ENCODE measurements at places on chromosomes 11 and 22.

DNA sequence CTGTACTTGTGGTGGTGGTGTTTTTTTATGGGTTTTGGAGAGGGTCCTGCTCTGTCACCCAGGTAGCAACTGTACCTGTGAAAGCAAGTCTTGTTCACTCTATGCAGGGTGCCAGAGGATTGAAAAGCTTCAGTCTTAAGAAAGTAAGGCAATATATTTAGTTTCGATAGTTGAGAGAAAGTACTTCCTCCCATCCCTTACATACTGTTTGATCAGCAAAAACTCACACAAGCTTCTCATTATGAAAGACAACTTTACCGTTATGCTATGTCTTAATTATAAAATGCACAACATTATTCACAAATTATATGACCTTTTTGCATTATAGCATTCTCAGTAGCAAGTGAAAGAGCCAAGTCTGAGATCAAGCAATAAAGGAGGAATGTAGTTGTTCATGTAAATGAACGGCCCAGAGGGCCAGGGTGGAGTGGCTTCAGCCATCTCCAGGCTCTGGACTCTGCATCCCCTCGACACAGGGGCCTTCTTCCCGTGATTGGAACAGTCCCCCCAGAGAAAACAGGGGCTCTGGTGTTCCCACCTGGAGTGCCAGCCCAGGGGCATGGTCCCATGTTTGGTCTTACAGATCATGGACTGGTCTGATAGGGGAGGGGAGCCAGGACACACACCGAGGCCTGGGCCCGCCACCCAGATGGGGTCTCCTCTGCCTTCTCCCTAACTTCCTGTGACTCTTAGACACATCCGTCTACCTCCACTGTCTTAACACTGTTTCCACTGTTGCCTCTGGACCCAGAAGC is 38.7 kb upstream of the CTTN start:
- DNase-seq: no peak

DNA sequence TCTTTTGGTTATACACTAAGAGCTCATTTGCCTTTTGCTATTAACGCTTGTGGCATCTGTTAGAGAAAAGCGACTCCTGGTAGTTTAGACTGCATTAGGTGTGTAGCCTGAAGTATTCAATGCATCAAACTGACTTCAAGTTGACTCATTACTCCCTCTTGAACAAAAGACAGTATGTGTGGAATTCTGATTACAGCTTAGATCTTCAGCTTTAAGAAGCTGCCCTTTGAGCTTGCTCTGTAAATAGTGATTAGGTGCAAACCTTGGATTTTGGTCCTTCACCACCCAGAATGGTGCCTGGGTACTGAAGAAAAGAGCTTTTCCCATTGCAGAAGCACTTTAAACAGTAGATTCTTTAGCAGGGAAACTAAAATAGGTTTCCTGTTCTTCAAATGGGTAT is 62.1 kb downstream of the FAT3 start:
- no peak for DNase-seq

DNA sequence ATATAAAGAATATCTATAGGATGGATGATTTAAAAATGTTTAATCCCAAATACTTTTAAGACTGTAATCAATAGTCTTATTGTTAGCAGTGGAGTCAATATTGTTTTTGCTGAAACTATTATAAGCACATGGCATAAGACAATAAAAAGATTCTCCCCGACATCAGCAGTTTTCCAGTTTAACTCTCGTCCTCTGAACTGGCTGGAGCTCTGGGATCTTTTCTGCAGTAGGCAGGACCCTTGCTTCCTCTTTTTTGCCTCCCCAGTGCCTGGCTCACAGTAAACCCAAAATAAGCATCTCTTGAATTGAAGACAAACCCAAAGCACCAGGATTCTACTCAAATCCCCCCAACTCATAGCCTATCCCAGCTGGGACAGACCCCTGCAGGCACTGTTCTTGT is 32.9 kb downstream of the KCNJ1 start:
- DNase-seq: no peak

DNA sequence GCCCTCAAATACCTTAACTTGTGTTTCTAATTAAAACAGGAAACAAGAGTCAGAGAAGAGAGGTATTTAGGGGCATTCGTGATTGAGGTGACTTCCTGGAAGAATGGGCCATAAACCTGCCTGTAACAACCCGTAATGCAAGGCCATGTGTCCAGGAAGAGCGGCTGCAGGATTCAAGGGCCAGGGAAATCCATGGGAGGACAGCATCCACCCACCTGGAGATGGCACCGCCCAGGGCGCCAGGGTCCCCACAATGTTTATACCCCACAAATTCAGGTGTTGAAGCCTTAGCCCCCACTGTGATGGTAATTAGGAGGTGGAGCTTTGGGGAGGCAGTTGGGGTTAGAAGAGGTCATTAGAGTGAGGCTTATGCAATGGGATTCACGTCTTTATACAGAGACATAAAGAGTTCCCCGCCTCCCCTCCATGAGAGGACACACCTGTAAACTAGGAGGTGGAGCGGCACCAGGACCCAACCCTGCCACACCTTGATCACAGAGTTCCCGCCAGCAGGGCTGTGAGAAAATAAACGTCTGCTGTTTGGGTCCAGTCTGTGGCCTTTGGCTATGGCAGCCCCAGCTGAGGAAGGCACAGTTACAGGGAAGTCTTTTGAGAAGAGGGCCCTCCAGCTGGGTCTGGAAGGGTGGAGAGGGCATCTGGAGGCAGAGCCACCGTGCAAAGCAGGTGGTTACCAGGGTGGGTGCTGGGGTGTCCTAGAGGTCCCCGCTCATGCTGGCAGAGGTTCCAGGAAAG is 1394.3 kb downstream of the TBC1D22A start:
- DNase-seq: no peak

- no peak for DNase-seq
These were observed 2.0 kb downstream of the IFT27 start for GRCh38 chr22:36773935-36774334.

DNA sequence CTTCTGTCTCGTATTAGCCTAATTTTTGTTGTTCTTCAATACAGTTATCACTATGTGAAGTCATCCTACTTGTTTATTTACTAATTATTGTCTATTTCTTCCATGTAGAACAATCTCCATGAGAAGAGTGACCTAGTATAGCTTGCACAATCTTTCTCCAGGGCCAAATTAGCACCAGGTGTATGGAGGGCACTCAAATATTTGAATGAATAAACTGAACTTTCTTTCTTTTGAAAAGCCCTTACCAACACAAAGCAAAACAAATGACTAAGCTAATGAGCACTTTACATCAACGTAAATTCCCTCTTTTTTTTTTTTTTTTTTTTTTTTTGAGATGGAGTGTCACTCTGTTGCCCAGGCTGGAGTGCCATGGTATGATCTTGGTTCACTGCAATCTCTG is 34.2 kb downstream of the ABTB2 start:
- no peak for DNase-seq

DNA sequence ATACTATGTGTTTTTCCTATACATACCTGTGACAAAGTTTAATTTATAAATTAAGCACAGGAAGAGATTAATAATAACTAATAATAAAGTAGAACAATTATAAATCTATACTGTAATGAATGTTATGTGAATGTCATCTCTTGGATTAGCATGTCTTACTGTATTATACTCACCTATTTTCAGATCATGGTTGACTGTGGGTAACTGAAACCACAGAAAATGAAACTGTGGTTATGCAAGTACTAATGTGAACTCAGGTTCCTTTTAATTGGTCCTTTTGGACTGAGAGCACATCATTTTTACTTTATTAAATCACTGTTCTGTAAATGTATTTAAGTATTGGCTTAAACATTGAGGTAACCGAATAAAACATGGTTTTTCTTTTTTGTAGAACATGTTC is 108.8 kb downstream of the PPP6R3 start:
- no peak for DNase-seq

- DNase-seq: no peak
These were observed 33.1 kb upstream of the SPON1 start for GRCh38 chr11:13929395-13929891.

DNA sequence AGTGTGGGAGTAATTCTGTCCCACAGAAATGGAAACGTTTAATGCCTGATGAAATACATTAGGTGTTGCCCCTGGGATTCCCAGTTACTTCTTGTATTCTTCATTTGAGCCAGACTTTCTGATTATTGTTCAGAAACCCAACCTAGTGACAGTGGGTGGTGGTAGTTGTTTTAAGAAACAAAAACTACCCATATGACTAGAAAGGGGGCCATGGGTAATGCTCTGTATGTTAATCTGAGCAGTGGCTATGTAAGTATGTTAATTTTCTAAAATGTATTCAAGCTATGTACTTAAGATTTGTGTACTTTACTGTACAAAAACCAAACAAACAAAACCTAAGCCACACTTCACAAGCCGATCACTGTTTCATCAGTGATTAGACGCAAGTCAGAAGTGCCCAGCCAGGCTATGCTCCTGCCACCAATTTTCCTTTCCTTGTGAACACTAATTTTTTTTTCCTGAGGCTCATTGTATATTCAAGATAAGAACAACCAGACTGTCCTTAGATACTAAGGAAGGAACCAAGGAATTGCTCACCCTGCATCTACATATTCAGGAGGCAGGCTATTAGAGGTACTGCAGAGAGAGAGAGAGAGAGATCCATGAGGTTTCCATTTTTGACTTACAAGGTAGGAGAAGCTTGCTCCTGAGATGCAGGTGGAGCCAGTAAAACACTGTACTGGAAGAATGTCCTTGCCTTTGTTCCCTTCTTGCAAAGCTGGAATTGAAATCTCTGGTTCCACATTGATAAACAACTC is 122.7 kb downstream of the DBX1 start:
- DNase-seq: no peak

GRCh38 chr11:132780046-132780445 is 752.3 kb downstream of the OPCML start:
- no peak for DNase-seq

DNA sequence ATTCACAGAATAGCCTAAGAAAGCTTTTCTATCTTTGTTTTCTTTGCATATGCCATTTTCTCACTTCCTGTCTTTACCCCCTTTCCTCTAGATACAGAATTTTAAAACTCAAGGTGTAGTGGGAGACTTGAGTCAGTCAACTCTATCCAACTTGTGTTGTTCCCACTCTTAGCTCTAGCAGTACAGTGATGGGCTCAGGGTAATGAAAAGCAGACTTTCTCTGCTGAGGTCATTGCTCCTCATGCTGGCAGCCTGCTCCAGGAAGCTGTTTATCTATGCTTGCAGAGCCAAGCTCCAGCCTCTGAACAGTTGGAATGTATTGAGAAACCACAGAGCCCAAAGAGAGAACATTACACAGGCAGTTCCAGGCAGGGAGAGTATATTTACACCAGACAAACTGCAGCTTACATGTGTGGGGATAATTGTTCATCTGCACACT is 68.1 kb downstream of the CSTPP1 start:
- DNase-seq: no peak

GRCh38 chr11:110827276-110827675 is 115.0 kb upstream of the ARHGAP20 start:
- DNase-seq: no peak

DNA sequence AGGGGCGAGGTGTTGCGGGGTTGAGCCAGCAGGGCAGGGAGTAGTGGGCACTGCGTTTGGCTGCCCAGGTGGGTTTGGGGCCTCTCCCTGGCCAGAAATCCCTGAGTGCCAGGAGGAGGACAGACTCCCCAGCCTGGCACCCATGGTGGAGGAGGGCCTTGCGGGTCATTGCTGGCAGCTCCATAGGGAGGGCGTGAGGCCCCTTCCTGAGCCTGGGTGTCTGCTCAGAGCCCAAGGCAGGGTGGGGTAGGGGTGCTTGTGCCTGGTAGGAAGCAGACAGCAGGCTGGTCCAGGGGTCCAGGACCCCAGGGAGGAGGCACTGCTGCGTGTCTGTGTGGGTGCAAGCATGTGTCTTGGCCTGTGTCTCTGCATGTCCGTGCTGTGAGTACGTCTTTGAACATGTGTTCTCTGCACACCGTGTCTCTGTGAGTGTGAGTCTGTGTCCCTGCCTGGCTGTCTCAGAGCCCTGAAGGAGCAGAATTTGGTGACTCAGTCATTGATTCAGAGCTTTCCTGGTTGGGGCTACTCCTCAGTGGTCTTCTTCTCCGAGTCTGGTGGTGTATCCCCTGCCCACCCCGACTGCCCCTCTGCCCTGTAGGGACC is 3.9 kb downstream of the TSPAN4 start:
- DNase-seq: no peak

GRCh38 chr11:9616042-9616675 is 42.7 kb downstream of the WEE1 start:
- DNase-seq: no peak

DNA sequence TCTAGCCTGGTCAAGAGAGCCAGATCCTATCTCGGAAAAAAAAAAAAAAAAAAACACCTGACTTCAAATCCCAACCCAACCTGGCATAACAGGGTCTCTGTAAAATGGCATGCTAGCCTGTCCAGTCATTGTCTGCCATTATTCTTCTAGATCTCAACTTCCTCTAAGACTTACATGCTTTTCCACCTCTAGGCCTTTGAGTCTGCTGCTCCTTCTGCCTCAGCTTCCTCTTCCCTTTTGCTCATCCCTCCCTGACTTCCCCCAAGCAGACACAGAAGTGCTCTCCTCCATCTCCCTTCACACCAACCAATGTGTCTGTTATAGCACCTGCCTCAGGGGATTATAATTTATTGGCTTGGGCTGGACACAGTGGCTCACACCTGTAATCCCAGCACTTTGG is 7.8 kb downstream of the STK33 start:
- DNase-seq: no peak

DNA sequence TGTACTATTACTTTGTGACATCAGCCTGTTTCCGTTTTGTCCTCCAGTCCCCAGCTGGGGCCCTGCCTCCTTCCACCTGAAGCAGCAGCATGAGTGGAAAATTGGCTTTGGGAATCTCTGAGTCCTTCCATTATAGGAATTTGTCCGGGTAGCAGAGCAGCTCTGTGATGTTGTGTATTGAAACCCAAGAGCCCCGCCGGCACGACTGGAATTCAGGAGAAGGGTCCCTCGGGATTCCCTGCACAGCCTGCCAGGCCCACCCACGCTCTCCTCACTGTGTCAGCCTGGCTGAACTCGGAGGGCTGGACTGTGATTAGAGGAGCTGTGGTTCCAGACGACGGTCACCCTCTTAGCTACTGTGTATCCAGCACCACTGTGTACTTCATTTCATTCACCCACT is 18.8 kb upstream of the TSPAN18 start:
- no peak for DNase-seq

GRCh38 chr11:134349802-134350355 is 18.1 kb downstream of the GLB1L2 start:
- no peak for DNase-seq

DNA sequence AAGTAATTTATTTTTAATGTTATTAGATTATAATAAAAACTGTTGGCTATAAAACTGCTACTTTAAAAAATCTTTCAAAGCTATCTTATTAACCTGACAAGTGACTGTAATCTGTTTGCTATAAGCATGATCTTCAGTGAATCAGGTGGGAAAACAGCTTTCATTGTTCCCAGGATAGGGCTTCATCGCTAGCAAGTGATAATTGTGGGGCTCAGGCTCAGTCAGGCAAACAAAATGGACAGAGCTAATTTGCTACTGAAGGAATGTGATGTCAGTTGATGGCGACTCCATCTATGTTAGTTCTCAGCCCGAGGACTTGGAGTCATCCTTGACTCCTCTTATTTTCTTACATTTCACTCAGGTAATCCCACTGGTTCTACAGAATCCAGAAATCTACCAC is 125.0 kb downstream of the RASSF10 start:
- DNase-seq: no peak

GRCh38 chr11:124736736-124737135 is 3.0 kb upstream of the NRGN start:
- DNase-seq: no peak

- no peak for DNase-seq
These were observed 180.8 kb downstream of the BRD1 start for GRCh38 chr22:49646876-49647275.

- DNase-seq: no peak
These were observed 17.2 kb downstream of the POLR3H start for GRCh38 chr22:41526830-41527799.
